A172 (cell line): ENCODE measurements at places on chromosomes 6 and 20. TPM values are rescaled to one million over a fixed set of nuclear protein-coding genes. Genes with fewer than 3 reads are reported as not detected.

The MCHR2 gene
- total RNA-seq = 0.14 TPM in 1 of 2 replicates, not detected in the other

The SAMD10 gene
- total RNA-seq = 0.77 TPM in 1 of 2 replicates, not detected in the other

The SPDEF gene
- total RNA-seq = not detected in 2 replicates

The LTA gene
- not detected in 2 replicates for total RNA-seq

The BHLHE23 gene
- not detected in 2 replicates for total RNA-seq

The LGSN gene
- not detected in 2 replicates for total RNA-seq

The CRISP3 gene
- not detected in 2 replicates for total RNA-seq

The LY6G6D gene
- total RNA-seq = not detected in 2 replicates

The LPA gene
- total RNA-seq = not detected in 2 replicates

The OXT gene
- total RNA-seq = not detected in 2 replicates

The SPATS1 gene
- total RNA-seq = not detected in 2 replicates

The SIRPB1 gene
- 0.55 and 0.74 TPM in 2 replicates for total RNA-seq

The HLA-DMA gene
- 0.78 and 1.2 TPM in 2 replicates for total RNA-seq

The ATP6V1G2 gene
- total RNA-seq = 1.4 and 2.3 TPM in 2 replicates

The MUC21 gene
- not detected in 2 replicates for total RNA-seq

The KHDC1 gene
- 6.4 and 8.5 TPM in 2 replicates for total RNA-seq

The HCK gene
- total RNA-seq = not detected in 2 replicates

The FAM209B gene
- not detected in 2 replicates for total RNA-seq

The FHL5 gene
- not detected in 2 replicates for total RNA-seq

The DEFB128 gene
- total RNA-seq = not detected in 2 replicates

The SLC12A5 gene
- total RNA-seq = 0.90 and 3.4 TPM in 2 replicates

The KCNB1 gene
- total RNA-seq = 0.31 and 0.41 TPM in 2 replicates

The RALGAPB gene
- total RNA-seq = 20.0 and 20.8 TPM in 2 replicates

The DCDC2 gene
- total RNA-seq = 0.55 and 0.62 TPM in 2 replicates

The RIN2 gene
- 22.4 and 29.3 TPM in 2 replicates for total RNA-seq

The TMC2 gene
- not detected in 2 replicates for total RNA-seq

The CDSN gene
- not detected in 2 replicates for total RNA-seq

The TMEM200A gene
- 21.9 and 23.4 TPM in 2 replicates for total RNA-seq
